ENCODE measurements at places on chromosomes 3 and 15.

DNA sequence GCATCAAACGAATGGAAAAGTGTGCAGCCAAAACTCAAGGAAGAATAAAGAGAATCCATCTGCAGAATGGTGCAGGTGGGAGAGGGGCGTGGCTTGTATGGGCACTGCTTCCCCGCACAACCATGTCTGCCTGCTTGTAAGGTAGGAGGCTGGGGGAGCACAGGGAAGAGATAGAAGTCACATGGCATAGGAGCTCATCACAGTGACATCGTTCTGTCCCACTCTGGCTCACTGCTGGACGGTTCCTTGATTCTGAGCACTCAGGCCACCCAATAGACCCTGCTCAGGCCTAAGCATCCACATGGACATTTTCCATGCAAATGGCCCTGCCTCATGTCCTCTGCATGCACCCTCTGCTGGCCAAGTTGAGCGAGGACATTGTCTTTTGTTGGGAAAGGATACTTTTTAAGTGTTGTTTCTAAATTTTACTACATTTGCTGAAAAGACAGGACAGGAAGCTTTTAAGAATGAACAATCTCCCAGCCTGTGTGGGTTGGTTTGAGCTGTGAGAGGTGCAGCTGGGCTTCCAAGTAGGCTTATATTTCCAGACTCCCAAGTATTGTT is 3.1 kb downstream of the MYLK start:
- DNase-seq = no peak

DNA sequence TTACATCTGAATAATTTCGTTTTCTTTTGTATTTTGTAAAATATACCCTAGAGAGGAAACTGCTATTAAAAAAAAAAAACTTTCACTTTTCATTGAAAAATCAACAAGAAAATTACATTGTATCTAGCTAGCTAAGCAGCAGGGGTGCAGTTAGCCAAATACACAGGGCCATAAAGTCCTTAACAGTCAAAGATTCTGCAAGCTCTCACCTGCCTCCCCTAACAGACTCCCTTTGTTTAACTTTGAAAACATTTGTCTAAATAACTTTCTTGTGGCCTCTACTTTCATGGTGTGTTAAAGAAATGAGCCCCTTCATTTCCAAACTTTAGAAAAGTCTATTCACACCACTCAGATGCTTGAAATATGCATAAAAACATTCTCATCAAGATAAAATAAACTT is 23.3 kb downstream of the CBLB start:
- DNase-seq = no peak

GRCh38 chr3:1092771-1093170 is at the start of gene CNTN6:
Gene CNTN6 (plus strand): TSS chr3:1093024. CDS start chr3:1148009, 54,985 bp downstream.
- no peak for DNase-seq

DNA sequence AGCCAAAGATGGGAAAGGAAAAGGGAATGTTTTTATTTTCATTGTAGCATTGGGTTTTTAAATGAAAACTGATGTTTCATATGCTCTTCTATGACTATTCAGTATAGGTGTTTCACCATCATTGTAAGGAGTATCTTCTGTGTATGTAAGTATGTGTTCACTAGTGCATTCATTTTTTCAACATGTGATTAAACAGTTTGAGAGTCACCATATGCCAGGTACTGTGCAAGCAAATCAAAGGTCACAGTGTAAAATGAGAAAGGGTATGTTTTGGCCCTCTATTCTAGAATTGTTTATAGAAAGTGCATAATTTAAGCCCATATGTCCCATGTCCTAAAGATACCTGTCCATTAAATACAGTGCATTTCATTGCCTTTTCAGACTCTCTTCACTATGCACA is 207.2 kb downstream of the ZBTB20 start:
- DNase-seq = no peak

DNA sequence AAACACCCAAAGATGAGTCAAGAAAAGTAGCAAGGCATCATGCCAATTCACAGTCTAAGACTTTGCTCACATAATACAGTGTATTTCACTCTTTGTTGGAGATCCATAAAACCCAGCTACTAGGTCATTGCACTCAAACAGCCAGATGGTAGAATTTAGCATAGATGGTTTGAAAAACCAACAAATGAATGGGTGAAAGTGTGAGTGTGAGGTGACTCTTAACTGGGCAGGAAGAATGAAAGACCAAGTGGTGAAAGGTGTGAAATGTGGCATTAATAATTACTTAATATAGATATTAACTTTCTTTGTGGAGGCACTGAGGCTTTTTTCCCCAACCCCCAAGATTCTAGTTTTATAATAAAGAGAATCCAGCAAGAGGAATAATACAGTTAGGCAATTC is 159.5 kb downstream of the SQOR start:
- no peak for DNase-seq
